ENCODE measurements at places on chromosomes 7 and 10.
A peak's percentile ranks its signal among the peaks of the same experiment; 100 is the strongest.

- DNase-seq: no peak
These were observed 106.8 kb downstream of the CYP26A1 start for GRCh38 chr10:93180482-93180931.

GRCh38 chr7:117127585-117128168 is 174.4 kb downstream of the ST7 start:
- no peak for DNase-seq

- no peak for DNase-seq
These were observed 39.2 kb downstream of the ST8SIA6 start for GRCh38 chr10:17415046-17415658.

DNA sequence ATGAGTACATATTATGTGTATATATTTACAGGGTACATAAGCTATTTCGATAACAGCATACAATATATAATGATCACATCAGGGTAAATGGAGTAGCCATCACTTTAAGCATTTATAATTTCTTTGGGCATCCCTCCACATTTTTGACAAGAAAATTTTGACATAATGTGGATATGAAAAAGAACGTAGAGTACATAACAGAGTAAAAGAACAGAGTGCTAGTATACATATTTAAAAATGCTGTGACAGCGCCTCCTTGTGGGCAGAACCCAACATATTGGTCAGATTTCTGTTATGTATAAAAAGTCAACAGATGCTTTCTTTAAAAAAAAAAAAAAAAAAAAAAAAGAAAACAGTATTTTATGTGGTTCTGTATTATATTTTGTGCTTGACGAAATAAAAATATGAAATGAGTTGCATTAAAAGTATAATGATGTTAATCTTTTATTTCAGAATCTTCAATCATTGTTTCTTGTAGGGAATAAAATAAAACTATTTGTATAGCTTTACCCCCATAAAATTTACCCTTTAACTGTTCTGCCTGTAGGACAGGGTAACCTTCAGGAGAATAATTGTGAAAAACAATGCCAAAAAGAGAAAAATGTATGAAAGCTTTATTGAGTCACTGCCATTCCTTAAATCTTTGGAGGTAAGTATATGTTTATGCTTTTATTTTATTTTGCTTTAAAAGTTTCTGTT is 18.3 kb upstream of the HBP1 start:
- DNase-seq: peak; percentile 17

- no peak for DNase-seq
These were observed 326.8 kb downstream of the TCERG1L start for GRCh38 chr10:130984686-130985085.
